ENCODE measurements at places on chromosomes 12 and 14.

- DNase-seq = no peak
These were observed 1.7 kb downstream of the SMOC1 start for GRCh38 chr14:69880893-69881292.

- no peak for DNase-seq
These were observed 57.4 kb downstream of the PAPOLA start for GRCh38 chr14:96559571-96559970.

GRCh38 chr12:80491166-80491565, 47.1 kb downstream of the PTPRQ start:
- no peak for DNase-seq

DNA sequence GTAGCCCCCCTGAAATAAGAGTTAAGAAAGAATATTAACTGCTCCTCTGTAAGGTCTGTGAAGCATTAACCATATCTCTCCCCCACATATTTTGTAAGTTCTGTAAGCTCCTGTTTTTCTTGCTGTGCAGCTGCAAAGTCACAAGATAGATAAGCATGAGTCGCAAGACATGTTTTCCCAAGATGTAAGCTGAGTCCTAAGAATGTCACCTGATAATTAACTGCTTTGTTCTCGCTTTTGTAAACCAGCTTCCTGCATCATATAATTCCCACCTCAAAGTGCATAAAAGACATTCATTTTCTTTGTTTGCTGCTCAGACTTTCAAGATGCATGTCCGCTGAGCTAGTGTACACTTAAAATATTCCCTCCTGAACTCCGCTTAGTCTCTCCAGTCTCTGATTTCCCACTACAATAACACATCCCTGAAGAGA, 27.0 kb upstream of the PHC1 start:
- DNase-seq = no peak

GRCh38 chr12:115837220-115837619, 440.3 kb downstream of the MED13L start:
- DNase-seq = no peak

- no peak for DNase-seq
These were observed 101.8 kb downstream of the UNC79 start for GRCh38 chr14:93532541-93532940.

DNA sequence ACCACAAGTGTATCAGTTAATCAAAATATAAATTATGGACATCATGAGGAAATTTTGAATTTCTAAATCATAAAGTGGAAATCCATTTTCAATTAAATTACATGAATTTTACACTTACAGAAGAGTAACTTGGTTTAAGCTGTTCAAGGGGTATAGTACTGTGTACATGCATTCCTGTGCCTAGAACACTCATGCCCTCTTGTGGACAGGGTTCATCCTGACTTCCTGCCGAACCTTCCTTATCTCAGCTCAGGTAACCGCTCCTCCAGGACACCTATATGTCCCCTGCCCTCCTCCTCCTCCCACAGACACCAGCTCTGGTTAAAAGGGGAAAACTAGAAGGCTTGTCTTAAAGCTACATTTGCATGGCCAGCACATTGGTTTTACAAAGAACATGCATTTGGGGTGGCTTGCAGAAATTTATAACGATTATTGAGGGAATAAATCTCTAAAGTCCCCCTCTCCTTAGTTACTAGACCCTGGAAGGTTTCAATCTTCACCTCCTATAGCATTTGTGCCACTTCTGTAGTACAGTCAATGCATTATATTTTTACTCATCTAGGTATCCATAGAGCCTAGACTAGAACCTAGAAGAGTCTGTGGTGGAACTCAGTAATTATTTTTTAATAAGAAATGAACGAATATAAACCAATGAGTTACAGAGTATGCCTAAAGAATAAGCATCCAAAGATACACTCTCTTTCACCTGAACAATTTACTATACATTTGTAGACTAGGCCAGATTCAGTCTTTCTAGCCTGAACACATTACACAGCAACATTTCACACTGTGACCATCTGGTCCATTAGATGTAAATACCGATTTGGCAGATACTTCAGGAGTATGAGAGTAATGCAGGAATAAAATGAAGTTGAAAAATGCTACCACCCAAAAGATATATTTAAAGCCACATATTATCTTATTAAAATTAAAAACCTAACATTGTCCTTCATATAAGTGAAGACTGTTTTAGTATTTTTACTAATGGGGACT, 345.6 kb downstream of the PAWR start:
- no peak for DNase-seq

GRCh38 chr12:57735952-57736740, 2.4 kb downstream of the AGAP2 start:
- no peak for DNase-seq

GRCh38 chr14:89452281-89452680, 35.2 kb upstream of the FOXN3 start:
- DNase-seq = no peak

- no peak for DNase-seq
These were observed 19.6 kb downstream of the RMST start for GRCh38 chr12:97482143-97482693.

DNA sequence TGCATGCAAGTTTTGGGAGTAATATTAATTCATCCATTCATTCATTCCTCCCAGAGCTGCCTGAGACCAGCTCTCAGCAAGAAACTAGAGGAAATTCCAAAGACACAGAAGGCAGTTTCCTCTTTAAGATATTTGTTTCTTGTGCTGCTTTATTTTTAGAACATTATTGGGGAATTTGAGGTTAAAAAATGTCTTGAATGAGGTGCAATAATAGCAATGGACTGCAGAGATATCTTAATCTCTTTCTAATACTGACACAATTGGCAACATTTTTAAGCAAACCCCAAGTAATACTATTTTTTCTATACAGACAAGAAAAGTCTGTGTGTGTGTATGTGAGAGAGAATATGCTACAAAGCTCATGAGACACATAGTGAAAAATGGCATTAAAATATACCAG, 190.2 kb upstream of the USP15 start:
- DNase-seq = no peak

DNA sequence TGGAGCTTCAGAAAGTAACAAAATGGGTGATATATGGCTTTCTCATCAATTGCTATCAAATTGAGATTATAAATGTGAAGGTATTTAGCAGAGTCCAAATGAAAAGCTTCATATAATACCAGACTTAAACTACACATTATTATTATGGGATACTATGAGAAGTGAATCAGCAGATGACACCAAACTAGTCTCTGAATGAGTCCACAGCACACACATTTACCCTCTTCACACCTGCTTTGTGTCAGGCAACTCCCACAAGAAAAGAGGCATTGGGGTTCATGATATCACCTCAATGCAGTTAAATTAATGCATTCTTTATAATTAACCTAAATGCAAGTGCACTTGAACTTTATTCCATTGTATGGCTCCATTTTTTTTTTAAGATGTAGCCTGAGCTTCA, 330.5 kb downstream of the BCL11B start:
- DNase-seq = no peak

GRCh38 chr12:55720894-55721444, 776 bp downstream of the RDH5 start:
- no peak for DNase-seq

DNA sequence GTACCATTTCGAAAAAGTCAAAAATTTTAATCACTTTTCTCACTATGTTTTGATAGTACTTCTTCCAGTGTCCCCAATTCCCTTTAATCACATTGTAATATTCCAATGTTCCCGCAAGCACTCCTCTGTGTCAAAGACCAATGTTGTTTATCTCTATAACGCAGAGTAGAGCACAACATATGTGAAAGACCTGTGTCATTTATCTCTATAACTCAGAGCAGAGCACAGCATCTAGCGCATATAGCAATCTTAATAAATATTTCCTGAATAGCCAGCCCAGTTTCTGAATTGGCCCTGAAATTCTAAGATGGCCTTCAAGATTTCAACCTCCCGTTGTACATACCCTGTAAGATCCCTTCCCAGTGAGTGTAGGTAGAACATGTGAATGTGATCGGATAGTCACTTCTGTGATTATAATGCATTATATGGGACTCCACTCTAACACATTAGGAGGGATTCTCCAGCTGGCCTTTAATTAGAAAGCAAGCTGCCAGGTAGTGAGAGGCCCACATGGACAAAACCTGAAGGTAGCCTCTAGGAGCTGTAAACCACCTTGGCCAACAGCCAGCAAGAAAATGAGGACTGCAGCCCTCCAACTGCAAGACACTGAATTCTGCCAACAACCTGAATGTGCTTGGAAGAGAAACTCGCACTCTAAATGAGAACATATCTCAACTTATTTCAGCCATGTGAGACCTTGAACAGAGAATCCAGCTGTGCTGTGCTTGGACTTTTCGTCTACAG, 238.8 kb upstream of the SYT10 start:
- no peak for DNase-seq

GRCh38 chr12:47012552-47012951, 66.9 kb upstream of the PCED1B start:
- no peak for DNase-seq

Measured in stimulated activated CD4-positive, alpha-beta T cell treated with anti-CD3 and anti-CD28 coated beads, Interleukin-1b, Interleukin-23, amount 100 ng/mL, for 4 hours (primary cell).